Mesenchymal stem cell (in vitro differentiated cells and primary cell): ENCODE measurements at places on chromosomes 12 and 14.

DNA sequence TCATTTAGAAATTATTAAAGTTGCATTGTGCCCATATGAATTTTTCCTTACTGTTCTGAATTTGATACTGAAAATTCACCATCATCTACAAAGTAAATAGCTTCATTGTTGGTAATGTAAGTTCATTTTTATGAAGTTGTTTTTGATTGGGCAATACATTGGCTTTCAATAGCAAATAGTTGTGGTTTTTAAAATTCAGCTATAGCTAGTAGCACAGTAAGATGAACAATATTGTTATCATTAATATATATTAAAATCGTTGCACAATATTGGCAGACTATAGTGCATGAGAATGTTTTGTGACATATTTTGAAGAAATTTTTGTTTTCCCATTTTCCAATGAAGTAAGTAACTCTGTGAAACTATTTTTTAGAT is 575.0 kb downstream of the PRKD1 start:
- H3K4me1 ChIP-seq: no peaks in the 10 kb centered on the region
- no peak overlapping the region for H3K4me3 ChIP-seq
- no peaks in the 10 kb centered on the region for H3K36me3 ChIP-seq
- H3K27me3 ChIP-seq: no peaks in the 10 kb centered on the region

DNA sequence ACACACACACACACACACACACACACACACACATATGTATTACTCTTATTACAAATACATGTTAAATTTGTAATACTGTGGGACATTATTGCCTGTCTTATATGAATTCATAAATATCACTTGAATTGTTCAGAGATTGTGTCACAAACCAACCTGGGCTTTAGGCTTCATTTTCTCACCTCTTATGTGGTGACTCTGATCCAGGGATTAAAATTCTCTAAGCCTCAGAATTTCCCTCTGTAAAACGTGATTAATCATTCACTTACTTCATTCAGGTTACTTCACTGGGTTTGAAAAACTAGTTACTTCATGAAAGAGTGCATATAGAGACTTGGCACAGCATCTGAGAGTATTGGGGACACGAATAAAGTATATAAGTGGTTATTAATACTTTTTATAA is 240.3 kb upstream of the PDZRN4 start:
- H3K4me3 ChIP-seq: no peak overlapping the region
- H3K27me3 ChIP-seq: no peaks in the 10 kb centered on the region
- DNase-seq: no peak

GRCh38 chr14:40119765-40120164 is 687.5 kb upstream of the FBXO33 start:
- no peak overlapping the region for H3K4me3 ChIP-seq
- H3K27ac ChIP-seq: no peak overlapping the region
- no peaks in the 10 kb centered on the region for H3K4me1 ChIP-seq
- no peaks in the 10 kb centered on the region for H3K27me3 ChIP-seq

GRCh38 chr12:6114476-6114870 is 10.0 kb downstream of the VWF start:
- DNase-seq: no peak
- no peaks in the 10 kb centered on the region for H3K27me3 ChIP-seq
- H3K27ac ChIP-seq: no peak overlapping the region
- no peaks in the 10 kb centered on the region for H3K36me3 ChIP-seq

- H3K36me3 ChIP-seq: peaks cover 22% of the 10 kb centered on the region
- no peak for DNase-seq
- no peak overlapping the region for H3K4me3 ChIP-seq
- H3K4me1 ChIP-seq: peaks cover 6% of the 10 kb centered on the region
- H3K27ac ChIP-seq: no peak overlapping the region
Observed at GRCh38 chr14:103332143-103332919, 1.7 kb upstream of the EIF5 start.

DNA sequence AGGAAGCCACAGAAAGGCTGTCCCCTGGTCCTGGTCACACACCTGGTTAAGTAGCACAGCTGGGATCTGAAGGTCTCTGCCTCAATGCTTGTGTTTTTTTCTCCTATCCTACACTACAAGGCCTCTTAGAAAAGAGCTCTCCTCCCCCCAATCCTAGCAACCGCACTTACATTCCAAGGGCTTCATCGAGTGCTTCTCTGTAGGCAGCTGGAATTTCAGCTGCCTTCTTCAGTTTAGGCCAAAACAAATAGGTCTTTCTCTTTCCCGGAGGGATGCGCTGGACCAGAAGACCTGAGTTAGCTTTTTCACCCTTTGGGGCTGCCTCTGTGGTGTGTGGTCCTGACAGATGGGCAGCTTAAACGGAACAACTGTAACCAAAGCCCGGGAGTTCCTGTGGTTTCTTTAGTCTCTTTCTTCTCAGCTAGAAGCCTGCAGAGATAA is 109.7 kb downstream of the GPATCH2L start:
- no peak for DNase-seq
- H3K27me3 ChIP-seq: no peaks in the 10 kb centered on the region
- H3K36me3 ChIP-seq: no peaks in the 10 kb centered on the region

DNA sequence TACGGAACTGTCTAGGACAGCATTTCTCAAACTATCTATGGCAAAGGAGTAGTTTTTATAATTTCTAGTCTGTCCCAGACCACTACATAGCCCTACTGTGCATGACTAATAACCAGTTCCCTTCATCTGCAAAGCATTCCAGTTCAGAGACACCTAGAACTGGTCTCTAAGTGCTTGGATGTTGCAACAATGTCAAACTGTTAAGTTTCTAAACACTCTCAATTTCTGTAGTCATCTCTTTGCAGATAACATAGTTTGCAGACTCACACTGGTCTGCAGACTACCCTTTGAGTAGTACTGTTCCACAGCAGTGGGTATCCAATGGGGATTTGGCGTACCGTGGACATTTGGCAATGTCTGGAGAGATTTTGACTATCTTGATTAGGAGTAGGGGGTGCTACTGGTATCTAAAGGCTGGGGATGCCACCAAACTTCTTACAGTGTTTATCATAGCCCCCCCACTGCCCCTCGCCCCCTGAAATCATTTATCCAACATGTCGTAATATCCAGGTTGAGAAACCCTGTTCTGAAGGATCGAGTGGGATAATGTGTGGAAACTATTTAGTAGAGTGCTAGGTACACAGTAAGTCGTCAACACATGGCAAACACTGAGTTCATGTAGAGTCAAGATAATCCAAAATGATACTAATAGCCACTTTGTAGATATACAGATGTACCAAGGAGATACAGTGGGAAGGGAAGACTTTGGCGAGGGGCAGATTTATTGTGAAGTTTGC is 1.7 kb downstream of the C12orf76 start:
- H3K4me3 ChIP-seq: peak overlapping the region; percentile 87
- DNase-seq: peak; percentile 84
- H3K36me3 ChIP-seq: peaks cover 9% of the 10 kb centered on the region
- peaks cover 8% of the 10 kb centered on the region for H3K4me1 ChIP-seq
- no peaks in the 10 kb centered on the region for H3K27me3 ChIP-seq

DNA sequence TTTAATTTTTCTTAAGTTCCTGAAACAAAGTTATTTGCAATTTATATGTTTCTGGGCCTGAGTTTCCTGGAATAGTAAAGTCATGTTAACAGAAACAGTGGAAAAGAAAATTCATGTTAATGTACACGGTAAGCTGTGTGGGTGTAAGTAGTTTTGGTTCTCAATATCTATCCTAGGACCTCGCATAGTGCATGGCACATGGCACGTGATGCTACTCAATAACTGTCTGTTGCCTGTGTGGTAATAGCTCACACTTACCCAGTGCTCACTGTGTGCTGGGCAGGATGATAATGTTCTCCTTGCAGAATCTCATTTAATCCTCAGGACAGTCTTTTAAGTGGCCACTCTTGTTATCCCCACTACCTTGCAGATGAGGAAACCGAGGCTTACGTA is 100.7 kb downstream of the DUSP16 start:
- no peak overlapping the region for H3K4me3 ChIP-seq
- H3K27ac ChIP-seq: no peak overlapping the region
- DNase-seq: no peak
- peaks cover 6% of the 10 kb centered on the region for H3K36me3 ChIP-seq
- H3K27me3 ChIP-seq: no peaks in the 10 kb centered on the region
